GM04504 (cell line): ENCODE measurements at places on chromosomes 7 and 10.

DNA sequence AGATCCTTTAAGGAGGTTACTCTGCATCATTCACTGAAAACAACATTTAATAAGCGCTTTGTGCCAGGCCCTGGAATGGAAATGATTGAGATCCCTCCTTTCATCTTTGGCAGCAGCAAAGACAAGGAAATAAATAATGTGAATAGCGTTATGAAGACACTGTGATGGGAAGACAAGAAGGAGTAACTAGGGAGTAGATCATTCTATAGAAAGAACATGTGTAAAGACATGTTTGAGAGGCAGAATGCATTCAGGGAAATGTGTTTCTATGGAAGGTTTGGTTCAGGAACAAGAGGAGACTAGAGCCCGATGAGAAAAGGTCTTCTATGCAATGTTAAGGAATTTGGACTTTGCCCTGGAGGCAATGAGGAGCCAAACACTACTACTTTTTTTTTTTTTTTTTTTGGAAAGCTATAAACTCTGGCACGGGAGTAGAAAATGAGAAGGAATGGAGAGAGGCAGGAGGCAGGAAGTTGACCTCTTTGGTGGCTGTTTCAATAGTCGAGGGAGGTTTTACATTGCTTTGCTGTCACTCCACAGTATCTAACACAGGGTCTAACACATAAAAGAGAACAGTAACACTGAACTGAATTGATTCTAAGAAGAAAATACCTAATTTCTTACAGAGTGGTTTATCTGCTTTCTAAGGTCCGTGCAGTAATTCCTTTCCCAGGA, 44.9 kb downstream of the SMURF1 start:
- DNase-seq, result peak; percentile 50

DNA sequence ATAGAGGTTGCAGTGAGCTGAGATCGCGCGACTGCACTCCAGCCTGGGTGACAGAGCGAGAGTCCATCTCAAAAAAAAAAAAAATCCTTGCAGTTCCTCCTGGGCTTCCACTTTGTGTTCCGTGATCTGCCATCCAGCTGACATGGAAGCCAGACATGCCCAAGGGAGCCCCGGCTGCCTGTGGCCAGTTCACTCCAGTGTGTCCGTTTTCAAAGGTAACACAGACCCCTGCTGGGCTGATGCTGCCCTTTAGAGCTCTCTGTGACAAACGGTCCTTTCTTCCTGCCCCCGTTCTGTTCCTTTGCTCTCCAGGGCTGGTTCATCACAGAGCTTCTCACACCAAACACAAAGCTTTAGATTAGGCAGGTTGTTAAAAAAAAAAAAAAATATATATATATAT, 130.8 kb downstream of the CUL2 start:
- DNase-seq, result no peak

GRCh38 chr7:153590136-153590535, 462.1 kb upstream of the DPP6 start:
- no peak for DNase-seq

GRCh38 chr10:71232089-71232998, 20.0 kb downstream of the UNC5B start:
- DNase-seq, result no peak

DNA sequence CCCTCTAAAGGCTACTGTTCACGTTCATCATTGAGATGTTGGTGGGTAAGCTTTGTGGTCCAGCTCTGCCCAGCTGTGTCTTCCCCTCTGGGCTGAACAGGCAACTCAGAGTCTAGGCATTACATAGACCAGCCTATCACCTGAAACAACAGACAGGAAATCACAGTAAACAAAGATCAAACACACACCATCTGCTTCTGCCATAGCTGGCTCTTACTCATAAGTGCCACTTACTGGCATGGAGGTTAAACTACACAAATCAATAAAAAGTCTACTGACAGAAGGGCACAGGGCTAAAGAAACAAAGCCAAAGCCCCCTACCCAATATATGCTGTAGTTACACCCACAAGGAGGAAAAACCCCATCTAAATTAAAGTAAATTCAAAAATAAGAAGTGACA, 35.0 kb downstream of the SEPTIN14 start:
- no peak for DNase-seq
